ENCODE measurements at places on chromosomes 7 and 10.

- DNase-seq: no peak
Observed at GRCh38 chr7:120273476-120273975, 551 bp downstream of the KCND2 start.

GRCh38 chr7:28739826-28740225, 218.3 kb downstream of the TRIL start:
- no peak for DNase-seq

- no peak for DNase-seq
Observed at GRCh38 chr7:114997487-114998404, 75.9 kb downstream of the MDFIC start.

- no peak for DNase-seq
Observed at GRCh38 chr7:106167439-106168136, 55.5 kb upstream of the SYPL1 start.

DNA sequence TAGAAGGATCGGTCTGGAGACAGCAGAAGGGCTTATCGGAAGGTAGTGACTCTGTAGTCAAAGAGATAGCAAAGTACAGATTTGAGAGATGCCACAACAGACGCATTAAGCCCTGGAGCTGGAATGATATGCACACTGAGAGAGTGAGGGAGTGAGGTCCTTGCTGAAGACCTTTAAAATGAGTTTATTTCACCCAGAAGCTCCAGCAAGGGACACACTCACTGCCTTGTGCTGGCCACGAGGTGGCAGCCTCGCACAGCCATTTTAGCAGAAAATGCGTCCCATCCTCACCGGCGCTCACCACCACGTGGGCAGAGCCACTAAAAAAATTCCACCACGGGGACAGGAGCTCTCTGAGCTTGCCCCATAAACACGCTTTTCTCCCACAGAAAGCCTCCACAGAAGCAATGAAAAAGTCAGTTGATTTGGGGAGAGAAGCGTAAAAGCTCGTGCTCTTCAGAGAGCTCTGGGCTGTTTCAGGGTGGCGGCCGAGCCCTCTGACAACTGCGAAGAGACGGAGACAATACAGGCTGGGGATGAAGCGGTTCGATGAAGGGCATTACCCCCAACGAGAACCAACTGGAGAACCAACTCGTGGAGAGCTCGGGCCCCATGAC, 163.0 kb upstream of the KLF14 start:
- no peak for DNase-seq

GRCh38 chr10:15166325-15166724, 2.2 kb downstream of the NMT2 start:
- DNase-seq: no peak

DNA sequence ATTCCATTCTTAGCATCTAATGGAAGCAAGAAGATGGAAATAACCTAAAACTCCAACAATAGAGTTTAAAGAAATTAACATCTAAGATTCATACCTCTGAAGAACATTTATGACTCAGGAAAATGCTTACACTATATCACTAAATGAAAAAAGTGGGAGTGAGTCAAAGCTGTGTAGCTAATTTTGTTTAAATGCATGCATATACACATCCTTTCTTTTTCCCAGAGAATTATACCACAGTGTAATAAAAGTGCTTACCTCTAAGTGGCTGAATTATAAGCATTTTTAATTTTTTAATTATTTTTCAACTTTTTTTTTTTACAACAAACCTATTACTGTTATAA, 44.3 kb downstream of the CCDC71L start:
- no peak for DNase-seq

DNA sequence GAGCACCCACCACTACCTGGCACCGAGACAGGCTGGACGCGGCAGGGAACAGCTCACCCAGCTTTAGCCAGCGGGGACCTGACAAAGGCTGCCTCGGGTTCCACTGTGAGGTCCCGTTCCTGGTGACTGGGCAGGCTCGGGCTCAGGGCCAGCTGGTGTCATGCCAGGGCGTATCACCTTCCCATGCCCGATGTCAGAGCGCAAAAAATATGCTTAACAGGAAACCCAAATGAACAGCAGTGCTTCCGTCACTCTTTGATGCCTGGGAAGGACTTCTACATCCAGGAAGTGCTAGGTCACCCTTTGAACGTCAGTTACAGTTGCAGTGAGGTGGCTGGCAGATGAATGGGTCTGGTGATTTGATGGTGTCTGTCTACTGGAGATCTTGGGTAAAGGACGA, 106.0 kb downstream of the ADARB2 start:
- no peak for DNase-seq

GRCh38 chr10:1610986-1611770, 126.1 kb downstream of the ADARB2 start:
- no peak for DNase-seq

Measured in esophagus squamous epithelium (tissue), 5 donors.